ENCODE measurements at places on chromosomes 11 and 22. TPM values are rescaled to one million over a fixed set of nuclear protein-coding genes. Genes with fewer than 3 reads are reported as not detected.

PGA5 gene
- 1.7 TPM for polyA plus RNA-seq

SCGB1D2 gene
- polyA plus RNA-seq: not detected

MAJIN gene
- not detected for polyA plus RNA-seq

PHOX2A gene
- not detected for polyA plus RNA-seq

SLC22A8 gene
- not detected for polyA plus RNA-seq

CCDC116 gene
- polyA plus RNA-seq: 0.51 TPM

JRKL gene
- 10.6 TPM for polyA plus RNA-seq

OOSP4A gene
- not detected for polyA plus RNA-seq

TPH1 gene
- 0.40 TPM for polyA plus RNA-seq

CCDC87 gene
- 0.06 TPM for polyA plus RNA-seq

GSTT2 gene
- 0.32 TPM for polyA plus RNA-seq

RCOR2 gene
- polyA plus RNA-seq: 11.5 TPM

PLAAT5 gene
- 3.2 TPM for polyA plus RNA-seq

WNT7B gene
- polyA plus RNA-seq: 0.10 TPM

DNA sequence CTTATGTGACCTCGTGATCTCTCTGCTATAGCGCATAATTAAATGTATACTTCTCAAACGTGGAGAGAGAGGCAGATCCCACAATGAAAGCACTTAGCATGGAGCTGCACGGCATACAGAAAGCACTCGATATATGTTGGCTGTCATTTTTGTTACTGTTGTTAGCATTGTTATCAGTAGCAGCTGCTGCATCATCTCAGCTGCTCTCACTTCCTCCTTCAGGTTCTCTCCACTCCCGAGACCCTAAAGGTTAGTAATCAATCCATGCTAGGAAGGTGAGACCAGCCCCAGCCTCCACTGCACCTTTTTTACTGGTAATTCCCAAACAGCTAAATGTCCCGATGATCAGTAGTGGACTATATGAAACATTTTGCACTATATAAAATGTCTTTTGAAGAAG lies 13.4 kb upstream of the API5 start:
- DNase-seq: no peak

- DNase-seq: no peak
These were observed 553.6 kb downstream of the BUD13 start for GRCh38 chr11:116219171-116219635.

GRCh38 chr11:117860139-117860538 lies 16.3 kb downstream of the FXYD6 start:
- no peak for DNase-seq

DNA sequence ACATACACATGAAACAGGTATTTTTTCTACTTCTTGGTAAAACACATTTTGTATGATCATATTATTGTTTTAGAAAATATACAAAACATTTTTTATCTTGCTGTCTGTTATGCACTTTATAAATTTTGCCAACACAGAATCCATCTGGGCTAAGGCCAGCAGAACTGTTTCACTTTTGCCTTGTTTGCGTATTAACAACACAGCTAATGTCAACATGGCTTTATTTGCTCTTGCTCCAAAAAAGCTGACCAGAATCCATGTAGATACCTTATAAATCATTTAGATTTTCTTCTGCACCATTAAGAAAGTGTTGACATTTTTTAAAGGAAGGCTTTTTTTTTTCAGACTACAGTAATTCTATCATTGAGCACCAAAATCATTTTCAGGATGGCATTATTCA lies 58.1 kb upstream of the PGR start:
- no peak for DNase-seq

- DNase-seq: no peak
These were observed 13.8 kb downstream of the JAML start for GRCh38 chr11:118211006-118211405.

- DNase-seq: no peak
These were observed 25.0 kb downstream of the ADA2 start for GRCh38 chr22:17194213-17194612.

- DNase-seq: no peak
These were observed 361.0 kb upstream of the ANO3 start for GRCh38 chr11:25970726-25971508.

DNA sequence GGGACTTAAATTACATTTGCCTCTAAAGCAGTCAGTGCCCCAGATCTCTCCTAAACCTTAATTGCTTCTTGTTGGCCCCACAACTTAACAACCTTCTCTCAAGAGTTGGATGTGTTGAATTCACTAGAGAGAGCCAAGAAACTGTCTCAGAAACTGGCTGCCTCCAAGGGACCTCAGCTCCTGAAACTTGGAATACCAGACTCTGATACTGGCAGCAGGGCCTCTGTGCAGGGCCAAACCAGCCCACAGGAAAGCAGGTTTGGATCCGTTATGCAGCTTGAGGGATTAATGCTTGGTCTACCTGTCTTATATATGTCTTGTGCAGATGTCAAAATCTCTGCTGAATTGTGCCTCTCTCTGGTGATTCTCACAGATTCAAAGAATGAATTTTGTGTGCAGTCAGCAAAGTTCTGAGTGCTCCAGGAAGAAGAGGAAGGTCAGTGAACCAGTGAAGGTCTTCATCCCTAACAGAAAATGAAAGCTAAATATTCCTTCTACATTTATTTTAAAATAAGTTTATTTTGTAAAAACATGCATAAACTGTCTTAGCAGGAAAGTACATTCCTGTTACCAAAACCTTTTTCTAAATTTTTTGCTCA lies 70.8 kb downstream of the LIF start:
- no peak for DNase-seq

DNA sequence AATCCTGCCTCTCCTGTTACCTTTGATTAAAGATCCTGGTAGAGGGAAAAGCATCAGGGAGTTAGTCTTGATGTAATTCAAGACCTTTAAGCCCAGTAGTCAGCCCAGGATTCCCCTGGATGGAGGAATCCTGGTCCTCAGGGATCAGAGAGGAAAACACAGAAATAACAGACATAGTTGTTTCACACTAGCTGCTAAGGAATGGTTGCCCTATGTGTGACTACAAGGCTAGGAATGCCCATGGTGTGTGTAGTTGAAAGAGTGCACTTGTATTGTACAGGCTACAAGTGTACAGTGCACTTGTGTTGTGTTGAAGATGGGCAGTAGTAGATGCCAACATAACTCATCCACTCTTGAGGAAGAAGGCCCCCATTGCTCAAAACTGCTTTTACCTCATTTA lies 226.8 kb downstream of the AASDHPPT start:
- DNase-seq: no peak

- no peak for DNase-seq
These were observed 95.1 kb upstream of the PLET1 start for GRCh38 chr11:112355726-112356125.

- peak; percentile 1 for DNase-seq
These were observed 27.4 kb upstream of the MUC15 start for GRCh38 chr11:26599425-26599824.

DNA sequence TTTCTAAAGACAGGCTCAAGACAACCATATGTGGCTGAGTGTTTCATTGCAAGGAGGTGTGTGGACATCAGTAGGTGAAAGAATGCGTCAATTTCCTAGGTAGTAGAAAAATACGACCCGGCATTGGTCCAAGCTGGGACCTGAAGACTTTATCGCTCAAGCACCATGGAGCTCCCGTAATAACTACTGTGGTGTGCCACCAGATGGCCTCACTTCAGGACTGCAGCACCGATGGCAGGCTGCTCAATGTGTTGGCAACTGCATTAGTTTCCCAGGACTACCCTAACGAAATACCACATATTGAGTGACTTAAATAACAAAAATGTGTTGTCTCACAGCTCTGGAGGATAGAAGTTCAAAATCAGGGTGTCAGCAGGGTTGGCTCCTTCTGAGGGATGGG lies 72.4 kb upstream of the FAT3 start:
- DNase-seq: no peak

GRCh38 chr11:113382121-113382520 lies 5.5 kb upstream of the ANKK1 start:
- no peak for DNase-seq

DNA sequence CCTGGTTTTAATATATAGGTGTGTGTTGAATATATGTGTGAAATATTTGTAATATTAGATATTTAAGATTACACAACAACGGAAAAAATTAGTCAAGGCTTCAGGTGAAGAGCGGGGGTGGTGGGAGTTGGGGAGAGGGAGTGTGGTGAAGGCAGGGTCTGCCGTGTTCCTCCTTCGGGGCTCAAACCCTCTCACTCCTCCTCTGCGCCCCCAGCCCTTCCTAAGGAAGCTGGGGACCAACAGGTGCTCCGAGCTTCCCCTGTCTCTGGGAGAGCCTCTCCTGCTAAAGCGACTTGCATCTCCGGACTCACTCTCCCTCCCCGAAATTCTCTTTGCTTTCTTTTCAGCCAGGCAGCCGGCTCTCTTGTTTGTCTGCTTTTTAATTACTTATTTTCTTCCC lies 960 bp upstream of the CADM1 start:
- no peak for DNase-seq

- DNase-seq: no peak
These were observed 1.7 kb upstream of the RCOR2 start for GRCh38 chr11:63918507-63919191.

GRCh38 chr11:9566561-9567063 lies 6.9 kb upstream of the WEE1 start:
- no peak for DNase-seq

DNA sequence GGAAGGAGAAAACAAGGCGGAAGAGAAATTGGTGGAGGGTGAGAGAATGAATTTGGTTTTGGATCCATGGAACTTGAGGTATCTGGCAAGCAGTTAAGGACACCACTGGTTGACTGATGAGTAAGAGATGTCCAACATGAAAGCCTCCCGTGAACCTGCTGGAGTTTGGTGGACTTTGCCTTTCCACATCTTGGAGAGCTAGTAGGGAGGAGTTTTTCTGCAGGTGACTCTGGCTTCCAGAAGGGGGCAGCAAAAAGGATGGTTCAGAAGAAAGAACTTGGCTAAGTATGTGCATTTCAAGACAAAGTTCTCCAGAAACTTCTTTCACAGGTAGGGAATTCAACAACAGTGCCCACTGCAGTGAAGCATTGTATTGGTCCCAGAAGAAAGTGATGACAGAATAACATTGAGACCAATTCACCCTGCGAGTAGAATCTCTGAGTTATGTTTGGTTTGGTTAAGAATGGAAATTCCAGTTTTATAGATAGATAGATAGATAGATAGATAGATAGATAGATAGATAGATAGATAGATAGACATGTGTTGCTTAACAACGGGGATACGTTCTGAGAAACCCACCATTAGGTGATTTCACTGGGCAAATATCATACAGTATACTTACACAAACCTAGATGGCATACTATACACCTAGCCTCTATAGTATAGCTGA lies 28.5 kb downstream of the DCDC1 start:
- no peak for DNase-seq

DNA sequence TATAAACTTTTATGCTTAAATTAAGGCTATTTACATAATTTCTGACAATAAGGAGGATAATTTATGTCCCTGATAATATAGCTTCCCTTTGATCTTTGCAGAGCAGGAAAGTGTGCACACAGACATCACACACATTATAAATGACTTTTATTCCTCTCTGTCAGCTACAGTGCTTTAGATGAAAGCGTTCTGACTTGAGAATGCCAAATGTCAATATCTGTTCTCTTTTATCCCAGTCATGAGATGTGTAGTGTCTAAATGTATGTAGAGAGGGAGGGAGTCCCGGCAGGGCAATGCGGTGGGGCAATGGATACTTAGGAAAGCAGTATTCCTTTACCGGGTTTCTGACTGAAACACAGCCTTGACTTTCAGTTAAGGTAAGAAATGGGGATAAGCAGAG lies 225.4 kb upstream of the CHORDC1 start:
- DNase-seq: no peak

- DNase-seq: no peak
These were observed 20.3 kb downstream of the ZC3H12C start for GRCh38 chr11:110113505-110113904.

DNA sequence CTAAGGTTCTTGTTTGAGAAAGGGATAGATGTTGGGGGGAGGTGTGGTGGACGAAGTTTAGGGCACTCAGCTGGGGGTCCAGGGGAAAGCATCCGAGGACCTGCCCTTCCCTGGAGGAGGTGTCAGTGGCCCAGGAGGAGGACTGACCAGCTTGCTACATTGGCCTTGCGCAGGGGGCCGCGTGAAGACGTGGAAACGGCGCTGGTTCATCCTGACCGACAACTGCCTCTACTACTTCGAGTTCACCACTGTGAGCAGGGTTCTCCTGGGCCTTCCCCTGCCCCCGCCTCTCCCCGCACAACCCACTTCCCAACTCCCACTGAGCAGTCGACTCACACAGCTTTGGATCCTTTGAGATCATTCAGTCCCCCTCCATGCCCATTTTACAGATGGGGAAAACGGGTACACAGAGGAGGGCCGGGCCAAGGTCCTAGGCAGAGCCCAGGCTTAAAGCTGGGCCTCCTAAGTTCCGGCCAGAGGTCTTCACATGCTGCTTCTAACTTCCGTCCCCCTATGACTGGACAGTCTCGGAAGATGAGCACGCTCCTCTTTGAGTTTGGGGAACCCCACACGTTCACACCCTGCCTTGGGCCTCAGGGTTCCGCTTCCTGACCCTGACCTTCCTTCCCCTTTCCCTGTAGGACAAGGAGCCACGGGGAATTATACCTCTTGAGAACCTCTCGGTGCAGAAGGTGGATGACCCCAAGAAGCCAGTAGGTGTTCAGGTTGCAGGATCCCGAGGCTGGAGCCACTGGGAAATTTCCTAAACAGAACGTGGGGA lies 28.7 kb downstream of the CYTH4 start:
- no peak for DNase-seq

DNA sequence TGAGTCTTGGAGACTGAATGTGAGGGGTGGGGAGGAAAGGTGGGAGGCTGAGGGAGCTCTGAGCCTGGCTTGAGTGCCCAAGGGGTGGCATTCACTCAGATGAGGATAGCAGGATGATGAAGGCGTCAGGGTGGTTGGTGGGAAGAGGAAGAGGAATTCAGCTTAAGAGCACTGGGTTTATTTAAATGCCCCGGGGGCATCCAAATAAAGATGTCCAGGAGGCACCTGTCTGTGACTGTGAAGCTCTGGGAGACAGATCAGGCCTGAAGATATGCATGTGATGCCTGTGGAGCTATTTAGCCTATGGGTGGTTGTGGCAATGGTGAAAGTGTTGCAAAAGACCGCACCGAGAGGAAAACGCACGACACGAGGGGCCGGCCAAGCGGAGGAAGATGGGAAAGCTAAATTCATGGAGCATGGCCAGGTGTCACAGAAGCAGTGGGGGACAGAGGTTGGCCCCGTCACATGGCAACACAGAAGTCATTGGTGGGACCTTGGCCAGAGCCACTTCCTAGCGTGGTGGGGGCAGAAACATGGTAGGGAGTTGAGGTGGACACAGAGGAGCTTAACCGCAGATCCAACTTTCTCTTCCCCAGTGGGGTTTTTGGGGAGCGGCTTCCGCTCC lies 15.5 kb downstream of the SLC37A2 start:
- DNase-seq: no peak

- no peak for DNase-seq
These were observed 79.7 kb upstream of the LINC01488 start for GRCh38 chr11:69401715-69402114.

- no peak for DNase-seq
These were observed 102.4 kb downstream of the ARHGAP42 start for GRCh38 chr11:100789500-100789899.

- DNase-seq: no peak
These were observed 73.6 kb downstream of the CSTPP1 start for GRCh38 chr11:47010179-47010578.
